ENCODE measurements at places on chromosomes 3 and 15.

DNA sequence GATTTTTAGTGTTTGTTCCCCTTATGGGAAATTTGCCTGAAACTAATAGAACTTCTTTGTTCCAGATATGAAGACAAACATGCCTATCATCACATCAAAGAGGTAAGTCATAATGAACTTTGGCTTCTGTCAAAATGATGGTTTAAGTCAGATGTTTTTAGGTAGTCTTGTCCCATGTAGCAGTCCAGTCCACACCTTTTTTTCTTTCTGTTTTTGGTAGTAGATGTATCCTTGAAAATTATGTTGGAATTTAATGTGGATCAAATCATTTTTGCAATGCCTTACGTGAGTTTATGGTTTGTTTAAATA lies 12.1 kb downstream of the TSEN2 start:
- no peak for DNase-seq

GRCh38 chr3:74001436-74001835 lies 376.7 kb upstream of the PDZRN3 start:
- no peak for DNase-seq

DNA sequence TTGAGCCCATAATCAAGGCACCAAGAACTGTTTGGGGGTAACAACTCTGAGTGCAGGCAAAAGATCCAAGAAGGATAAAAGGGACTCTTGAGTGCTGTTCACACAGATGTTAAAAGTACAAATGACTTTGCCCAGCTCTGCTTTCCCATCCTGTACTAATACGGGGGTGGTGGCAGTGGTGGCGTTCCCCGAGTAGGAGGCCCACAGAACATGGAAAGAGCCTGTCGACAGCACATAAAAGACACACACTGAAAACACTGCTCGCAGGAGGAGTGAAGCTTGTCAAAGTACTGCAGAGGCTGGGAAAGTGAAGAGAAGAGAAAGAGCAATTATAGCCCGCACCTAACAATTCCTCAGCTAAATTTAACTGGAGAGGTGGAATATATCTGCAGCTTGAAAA lies 40.9 kb downstream of the HACD2 start:
- no peak for DNase-seq

- no peak for DNase-seq
Measured at GRCh38 chr15:49152552-49153312, 2.7 kb downstream of the COPS2 start.

GRCh38 chr15:79179108-79179561 lies 88.6 kb upstream of the RASGRF1 start:
- no peak for DNase-seq

GRCh38 chr3:186080849-186081438 lies 27.9 kb downstream of the ETV5 start:
- no peak for DNase-seq

GRCh38 chr3:64079369-64080150 lies 56.3 kb upstream of the PSMD6 start:
- DNase-seq = no peak

DNA sequence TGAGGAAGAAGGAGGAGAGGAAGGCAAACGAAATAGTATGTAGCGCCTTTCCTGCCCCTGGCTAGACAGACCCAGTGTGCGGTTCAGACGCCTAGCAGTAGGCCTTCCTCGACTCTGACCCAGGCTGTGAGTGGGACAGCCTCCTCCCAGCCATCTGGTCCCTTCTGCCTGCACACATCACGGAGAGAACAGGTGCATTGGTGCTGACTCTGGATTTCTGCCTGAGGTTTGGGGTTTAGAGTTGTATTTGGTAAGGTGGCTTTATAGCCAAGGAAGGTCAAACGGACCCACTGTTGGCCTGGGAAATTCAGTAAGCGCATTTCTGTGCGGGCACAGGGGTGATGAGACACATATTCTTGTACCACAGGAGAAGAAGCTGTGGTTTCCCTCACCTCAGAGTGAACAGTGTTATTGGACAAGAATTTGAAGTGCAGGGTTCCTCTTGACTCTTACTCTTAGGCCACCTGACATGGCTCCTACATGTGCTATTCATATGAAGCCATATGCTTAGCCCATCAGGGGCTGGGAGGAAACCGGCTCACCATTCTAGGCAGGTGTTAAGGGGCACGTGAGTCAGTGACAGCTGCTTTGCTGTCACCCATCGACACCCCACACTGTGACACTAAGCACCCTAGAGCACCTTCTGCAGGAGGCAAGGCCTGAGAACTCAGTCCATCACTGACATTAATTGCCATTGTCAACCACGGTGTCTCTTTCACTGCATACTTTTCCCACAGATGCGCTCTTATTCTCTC lies 143.3 kb downstream of the CHDH start:
- DNase-seq = no peak

DNA sequence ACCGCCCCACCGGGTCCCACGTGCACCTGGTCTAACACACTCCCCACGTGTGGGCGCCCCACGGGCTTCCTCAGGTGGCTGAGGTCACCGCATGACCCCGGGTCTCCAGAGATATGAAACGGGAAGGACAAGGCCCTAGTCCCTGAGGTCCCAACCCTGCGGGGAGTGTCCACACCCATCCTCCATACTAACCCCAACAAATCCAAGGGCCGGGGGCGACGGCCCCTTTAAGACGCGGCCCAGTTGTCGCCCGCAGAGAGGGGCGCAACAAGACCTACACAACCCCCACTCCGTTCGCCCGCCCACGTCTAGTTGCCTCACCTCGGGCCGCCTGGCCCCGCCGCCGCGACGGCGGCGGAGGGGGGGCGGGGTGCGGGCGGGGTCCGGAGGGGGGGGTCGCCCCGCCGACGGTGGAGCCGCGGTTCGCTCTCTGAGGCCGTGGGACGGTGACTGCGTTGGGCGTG lies 396 bp downstream of the INO80 start:
- DNase-seq = peak; percentile 62

GRCh38 chr15:62509395-62509958 lies 344.4 kb upstream of the C2CD4B start:
- DNase-seq = no peak

DNA sequence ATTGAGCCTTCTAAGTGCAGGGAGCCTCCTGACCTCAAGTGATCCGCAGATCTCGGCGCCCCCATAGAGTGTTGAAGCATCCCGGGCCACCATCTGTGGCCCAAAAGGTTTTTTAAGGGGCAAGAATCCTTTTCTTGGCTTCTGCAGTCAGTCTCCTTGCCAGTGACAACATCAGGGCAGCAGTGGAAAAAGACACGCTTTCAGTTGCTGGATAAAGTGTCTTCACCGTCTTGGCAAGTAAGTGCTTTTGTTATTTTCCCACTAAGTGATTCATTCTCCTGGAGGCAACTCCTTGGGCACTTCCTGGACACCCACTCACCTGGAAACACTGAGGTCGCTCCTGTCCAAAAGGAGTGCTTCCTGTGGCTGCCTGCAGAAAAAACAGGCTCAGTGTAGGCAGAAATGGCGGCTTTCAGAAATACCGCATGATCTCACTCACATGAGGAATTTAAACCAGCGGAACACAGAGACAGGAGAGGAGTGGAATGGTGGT lies 71.7 kb upstream of the ABHD2 start:
- DNase-seq = no peak

DNA sequence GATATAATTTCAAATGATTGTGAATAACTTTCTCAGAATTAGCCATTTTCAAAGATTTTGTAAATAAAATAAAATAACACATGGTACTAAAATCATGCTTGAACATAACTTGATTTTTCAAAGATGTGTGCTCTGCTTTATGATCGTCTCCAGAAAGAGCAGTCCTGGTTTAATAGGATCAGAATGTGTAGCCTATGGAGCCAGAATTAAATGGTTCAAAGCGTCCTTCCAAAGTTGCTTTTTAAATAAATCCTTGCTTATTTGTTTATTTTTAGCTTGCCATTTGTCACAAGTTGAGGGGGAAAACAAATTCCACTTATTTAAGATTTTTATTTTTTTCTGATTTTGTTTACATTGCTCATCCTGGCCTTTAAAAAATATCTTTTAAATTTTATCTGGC lies 123.7 kb upstream of the SPRED1 start:
- DNase-seq = no peak

DNA sequence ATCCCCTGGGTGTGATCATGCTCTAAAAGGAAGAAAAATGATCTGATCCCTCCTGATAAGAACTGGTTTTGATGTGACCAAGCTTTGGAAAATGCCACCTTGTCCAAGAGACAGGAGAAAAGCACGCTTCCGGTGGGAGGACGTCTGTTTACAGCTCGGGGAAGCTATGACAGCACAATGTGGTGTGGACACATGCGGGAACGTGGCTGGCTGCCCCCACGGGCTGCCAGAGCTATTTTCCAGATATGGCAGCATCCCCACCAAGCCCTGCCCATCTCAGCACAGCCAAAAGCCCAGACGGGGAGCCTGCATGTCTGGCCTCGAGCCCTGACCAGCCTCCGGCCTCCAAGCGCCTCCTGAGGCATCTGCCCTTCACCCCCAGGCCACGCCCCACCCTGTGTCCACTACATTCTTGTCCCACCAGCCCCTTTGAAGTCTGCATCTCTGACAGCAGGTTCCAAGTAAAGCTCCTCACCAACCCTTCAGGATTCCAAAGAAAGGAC lies 63.2 kb upstream of the HRH1 start:
- DNase-seq = no peak

All from activated effector memory CD4-positive, alpha-beta T cell treated with Interleukin-2 at 50 U/mL for 16 hours (primary cell).